NK-92 treated with Interleukin-12 subunit alpha and Interleukin-12 subunit beta, amount 100 ng/mL, for 24 hours (cell line): ENCODE measurements at places on chromosomes 4 and X.

- no peak for DNase-seq
These were observed 102.7 kb downstream of the SEL1L3 start for GRCh38 chr4:25760048-25760447.

DNA sequence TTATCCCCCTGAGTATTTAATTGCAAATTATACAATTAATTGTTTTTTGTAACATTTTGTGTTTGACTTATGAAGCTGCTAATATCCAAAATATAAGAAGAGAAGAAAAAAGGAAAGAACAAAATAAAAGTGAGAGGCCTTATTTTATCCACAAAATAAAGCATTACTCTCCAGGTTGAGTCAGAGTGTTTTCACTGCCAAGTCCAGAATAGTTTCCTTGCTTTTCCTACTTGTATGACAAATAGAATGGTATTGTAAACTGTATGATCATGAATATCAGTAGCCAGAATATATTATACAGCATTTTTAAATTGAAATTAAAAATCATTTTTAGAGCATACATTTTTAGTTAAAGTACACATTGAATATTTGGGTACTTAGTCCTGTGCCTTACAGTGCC lies 237.8 kb downstream of the NDST4 start:
- no peak for DNase-seq

DNA sequence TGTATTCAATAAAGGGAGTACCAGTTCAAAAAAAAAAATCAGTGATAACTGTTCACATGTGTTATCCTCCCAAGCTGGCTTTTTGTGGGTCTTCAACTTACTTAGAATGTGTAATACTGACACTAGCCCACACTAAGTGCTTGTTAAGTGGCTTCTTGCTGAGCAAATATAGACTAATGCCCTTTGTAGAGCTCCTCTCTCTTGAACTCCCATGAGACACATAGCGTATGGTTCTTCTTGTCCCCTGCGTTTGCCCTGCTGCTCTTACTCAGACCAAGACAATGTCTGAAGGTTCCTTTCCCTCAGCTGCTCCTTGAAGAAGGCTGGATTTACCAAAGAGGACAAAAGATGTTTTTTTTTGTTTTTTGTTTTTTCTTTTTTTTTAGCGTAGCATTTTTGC lies 110.9 kb downstream of the FRAS1 start:
- no peak for DNase-seq

GRCh38 chr4:23022032-23022431 lies 329.3 kb downstream of the GBA3 start:
- no peak for DNase-seq

- no peak for DNase-seq
These were observed 61.2 kb downstream of the FAM53A start for GRCh38 chr4:1622956-1623355.

GRCh38 chr4:110474481-110474880 lies 1.5 kb upstream of the ENPEP start:
- no peak for DNase-seq

DNA sequence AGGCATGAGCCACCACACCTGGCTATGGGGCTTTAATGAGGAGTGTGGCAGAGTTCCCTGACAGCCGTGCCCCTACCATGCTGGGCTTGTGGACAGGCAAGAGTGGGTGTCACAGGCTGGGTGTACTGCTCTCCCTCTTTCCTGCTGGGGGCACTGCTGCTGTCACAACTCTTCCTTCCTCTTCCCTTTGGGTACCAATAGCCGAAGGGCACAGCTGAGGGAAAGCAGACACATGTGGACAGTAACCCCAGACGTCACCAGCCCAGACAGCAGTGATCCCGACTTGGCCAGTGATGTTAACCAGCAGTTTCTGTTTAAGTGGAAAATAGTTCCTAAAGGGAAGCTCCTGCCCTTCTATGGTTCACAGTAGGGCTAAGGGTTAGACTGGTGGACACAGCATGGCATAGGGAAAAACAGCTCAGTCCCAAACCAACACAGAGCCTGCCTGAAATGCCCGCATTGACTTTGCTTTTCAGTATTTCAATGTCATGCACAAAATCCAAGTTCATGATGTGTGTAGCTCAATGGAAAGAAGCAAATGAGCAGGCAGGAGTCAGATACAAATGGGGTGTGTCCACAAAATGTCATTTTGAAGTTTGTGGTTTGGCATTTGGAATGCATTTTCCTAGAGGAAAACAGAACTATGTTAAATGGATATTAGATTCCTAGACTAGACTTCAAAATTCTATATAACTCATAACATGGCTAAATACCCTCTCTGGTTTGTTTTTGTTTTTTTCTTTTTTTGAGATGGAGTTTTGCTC lies 24.9 kb upstream of the DDX3X start:
- no peak for DNase-seq
